Diencephalon (tissue), 1 donor: ENCODE measurements at places on chromosomes 6 and 20. TPM values are rescaled to one million over a fixed set of nuclear protein-coding genes. Genes with fewer than 3 reads are reported as not detected.

Gene CALHM4
- 0.46 TPM for total RNA-seq

Gene SLC17A4
- not detected for total RNA-seq

Gene KCNQ5
- 5.5 TPM for total RNA-seq

Gene SPATA25
- 1.6 TPM for total RNA-seq

Gene HLA-DPB1
- 8.3 TPM for total RNA-seq

Gene DYNLT1
- total RNA-seq = 90.0 TPM

Gene TSBP1
- not detected for total RNA-seq

Gene CCN2
- total RNA-seq = 5.5 TPM

Gene DCDC2
- 6.7 TPM for total RNA-seq

Gene HSPA12B
- total RNA-seq = 3.2 TPM

Gene TBXT
- not detected for total RNA-seq

Gene LYRM4
- total RNA-seq = 9.9 TPM
